ENCODE measurements at places on chromosomes 7 and 10. TPM values are rescaled to one million over a fixed set of nuclear protein-coding genes. Genes with fewer than 3 reads are reported as not detected.

Gene CRYGN
- 0.79 TPM for total RNA-seq

Gene TTYH3
- 122 TPM for total RNA-seq

Gene PODXL
- 727 TPM for total RNA-seq

Gene MOGAT3
- 0.15 TPM for total RNA-seq

Gene PNLIP
- not detected for total RNA-seq

Gene NUTM2E
- not detected for total RNA-seq

Gene EVX1
- not detected for total RNA-seq

Gene DYNC1I1
- 3.2 TPM for total RNA-seq

Gene PAX4
- not detected for total RNA-seq

Gene ABCC2
- total RNA-seq: 0.46 TPM

Gene PNLIPRP1
- total RNA-seq: not detected

Gene GBF1
- total RNA-seq: 23.7 TPM

Gene SPAM1
- not detected for total RNA-seq

Gene OTUD1
- 3.8 TPM for total RNA-seq

Gene EIF4EBP2
- total RNA-seq: 91.1 TPM

Gene VWDE
- 15.9 TPM for total RNA-seq

Gene SLC12A9
- total RNA-seq: 42.3 TPM

Gene HYAL4
- total RNA-seq: not detected

Gene FAM241B
- 13.7 TPM for total RNA-seq

Gene ANKRD30A
- total RNA-seq: not detected

Gene NME8
- not detected for total RNA-seq

Gene LBX1
- total RNA-seq: not detected

Gene PGAM1
- total RNA-seq: 935 TPM

Gene RBP4
- total RNA-seq: not detected

Gene SCART1
- total RNA-seq: 0.50 TPM

Gene VPS50
- total RNA-seq: 9.5 TPM

Gene TRIM73
- total RNA-seq: 2.7 TPM

Gene MYL10
- total RNA-seq: 0.50 TPM

Gene MNX1
- 0.20 TPM for total RNA-seq

Gene FAM131B
- 18.5 TPM for total RNA-seq

Gene GIMAP8
- not detected for total RNA-seq

Gene AQP1
- not detected for total RNA-seq

Gene CRHR2
- 0.07 TPM for total RNA-seq

Gene SHOC2
- 23.5 TPM for total RNA-seq

Gene MYH16
- not detected for total RNA-seq

Gene ASZ1
- total RNA-seq: not detected

Gene SEMA3E
- total RNA-seq: 0.61 TPM

Gene TECPR1
- total RNA-seq: 15.6 TPM

Gene ZNF365
- total RNA-seq: 0.59 TPM

Gene GPRIN2
- total RNA-seq: 10.1 TPM

Gene GNAI1
- total RNA-seq: 14.8 TPM

Gene TMEM225B
- total RNA-seq: not detected

Gene ATOH7
- total RNA-seq: 0.20 TPM

Gene MORN4
- 11.9 TPM for total RNA-seq

Measured in H9 (cell line).